ENCODE measurements at places on chromosomes 4 and X.

DNA sequence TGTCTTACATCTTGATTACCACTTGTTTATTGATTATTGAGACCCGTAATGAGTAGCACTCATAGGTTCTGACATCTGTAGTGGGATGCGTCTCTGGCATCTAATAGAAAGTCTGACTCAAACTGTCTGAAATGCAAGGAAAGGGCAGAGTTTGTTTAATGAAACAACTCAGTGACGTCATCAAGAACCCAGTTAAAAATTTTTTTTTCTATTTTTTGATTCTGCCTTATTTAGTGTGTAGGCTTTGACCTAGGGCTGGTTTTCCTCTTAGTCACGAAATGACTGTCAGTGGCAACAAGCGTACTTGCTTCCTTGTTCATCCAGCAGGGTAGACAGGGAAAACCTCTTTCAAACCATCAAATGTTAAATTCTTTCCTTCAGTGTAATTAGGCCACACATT lies 3.1 kb upstream of the CDKL5 start:
- DNase-seq: no peak

GRCh38 chrX:20254712-20255299 lies 11.9 kb downstream of the RPS6KA3 start:
- DNase-seq: no peak

DNA sequence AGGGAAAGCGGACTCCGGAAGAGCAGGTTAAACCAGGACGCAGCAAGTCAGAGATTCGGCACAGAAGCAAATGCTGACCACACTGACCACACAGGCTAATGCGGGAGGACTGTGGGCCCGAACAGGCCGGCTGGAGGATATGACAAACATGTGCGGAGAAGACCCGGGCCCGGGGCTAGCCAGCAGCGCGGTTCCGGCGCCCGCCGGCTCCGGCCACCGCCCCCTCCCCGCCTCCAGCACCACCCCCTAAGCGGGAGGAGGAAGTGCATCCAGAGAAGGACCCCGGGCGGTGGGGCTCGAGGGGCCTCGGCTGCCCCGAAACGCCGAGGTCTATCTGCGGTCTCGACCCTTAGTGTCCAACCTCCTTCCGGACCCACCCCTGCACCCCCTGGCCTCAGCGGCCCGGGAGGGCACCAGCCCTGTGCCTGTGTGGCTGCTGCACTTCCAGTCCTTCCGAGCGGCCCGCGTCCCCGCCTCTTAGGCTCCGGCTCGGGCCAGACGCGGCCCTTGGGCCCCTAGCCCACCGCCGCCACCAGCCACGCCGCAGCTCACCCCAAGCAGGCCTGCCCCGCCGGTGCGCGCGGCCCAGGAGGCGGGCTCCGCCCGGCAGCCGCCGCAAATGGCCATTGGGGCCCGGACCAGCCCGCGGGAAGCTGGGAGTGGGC lies 2.1 kb downstream of the ELOVL6 start:
- peak; percentile 83 for DNase-seq

GRCh38 chr4:159002950-159003349 lies 99.9 kb upstream of the RAPGEF2 start:
- DNase-seq: no peak

DNA sequence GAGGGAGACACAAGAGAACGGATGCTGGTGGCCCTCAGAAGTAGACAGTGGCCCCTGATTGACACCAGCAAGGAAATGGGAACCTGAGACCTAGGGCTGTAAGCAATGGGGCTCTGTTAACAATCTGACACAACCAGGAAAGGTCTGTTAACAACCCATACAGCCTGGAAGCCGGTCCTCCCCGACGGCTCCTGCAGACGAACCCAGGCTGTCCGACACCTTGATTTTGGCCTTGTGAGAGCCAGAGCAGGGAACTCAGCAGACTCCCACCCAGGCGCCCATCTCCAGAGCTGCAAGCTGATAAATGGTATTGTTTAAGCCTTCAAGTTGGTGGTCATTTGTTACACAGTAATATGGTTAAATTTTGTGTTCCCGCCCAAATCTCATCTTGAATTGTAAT lies 10.2 kb upstream of the CYTL1 start:
- no peak for DNase-seq

DNA sequence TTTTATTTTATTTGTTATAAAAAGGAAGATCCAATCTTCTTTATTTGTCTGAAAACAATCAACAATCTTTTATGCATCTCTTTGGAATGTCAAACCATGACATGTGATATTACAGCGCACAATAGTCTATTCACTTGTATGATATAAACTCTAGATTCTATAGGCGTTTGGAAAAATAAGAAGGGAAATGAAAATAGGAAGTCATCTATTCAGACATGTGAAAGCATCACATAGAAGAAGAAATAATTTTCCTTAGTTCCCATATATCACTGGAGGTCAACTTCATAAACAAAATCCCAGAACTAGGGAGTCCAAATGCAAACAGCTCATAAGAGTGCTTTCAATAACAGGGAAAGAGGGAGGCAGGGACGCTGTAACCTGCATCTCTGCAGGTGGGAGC lies 139.5 kb upstream of the RASGEF1B start:
- no peak for DNase-seq

- no peak for DNase-seq
Measured at GRCh38 chrX:19705196-19705769, 182.1 kb downstream of the SH3KBP1 start.

DNA sequence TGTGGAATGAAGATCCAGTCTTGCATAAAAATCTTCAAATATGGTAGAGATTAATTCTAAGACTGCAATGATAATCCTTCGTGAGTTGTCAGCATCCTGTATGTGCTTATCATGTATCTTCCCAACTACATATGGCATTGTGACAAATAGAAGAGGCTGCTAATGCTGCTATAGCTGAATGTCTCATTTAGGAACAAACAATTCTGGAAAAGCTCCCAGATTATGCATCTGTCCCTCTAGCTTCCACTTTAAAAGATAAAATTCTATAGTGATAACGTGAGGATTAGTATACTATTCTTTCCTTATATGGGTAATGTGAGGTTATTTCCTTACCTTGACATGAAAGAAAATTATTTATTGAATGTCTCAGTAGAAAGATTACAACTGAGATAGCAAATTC lies 930.9 kb downstream of the DMD start:
- DNase-seq: no peak

DNA sequence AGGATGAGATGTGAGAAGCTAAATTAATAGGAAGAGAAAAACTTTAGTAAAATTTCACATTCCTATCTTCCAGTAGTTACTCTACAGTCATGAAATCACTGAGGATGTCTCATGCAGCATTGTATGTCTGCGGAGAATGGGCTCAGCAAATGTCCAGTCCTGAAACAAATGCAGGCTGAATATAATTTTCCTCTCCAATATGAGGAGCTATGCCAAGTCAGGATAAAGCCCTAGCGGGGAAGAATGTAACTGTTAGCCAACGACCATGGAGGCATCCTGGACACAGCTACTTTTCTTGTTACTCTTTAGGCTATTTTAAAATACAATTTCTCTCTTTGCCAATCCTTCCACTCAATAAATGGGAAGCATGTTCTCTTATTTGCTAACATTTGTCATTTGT lies 127.7 kb downstream of the PRKX start:
- no peak for DNase-seq

DNA sequence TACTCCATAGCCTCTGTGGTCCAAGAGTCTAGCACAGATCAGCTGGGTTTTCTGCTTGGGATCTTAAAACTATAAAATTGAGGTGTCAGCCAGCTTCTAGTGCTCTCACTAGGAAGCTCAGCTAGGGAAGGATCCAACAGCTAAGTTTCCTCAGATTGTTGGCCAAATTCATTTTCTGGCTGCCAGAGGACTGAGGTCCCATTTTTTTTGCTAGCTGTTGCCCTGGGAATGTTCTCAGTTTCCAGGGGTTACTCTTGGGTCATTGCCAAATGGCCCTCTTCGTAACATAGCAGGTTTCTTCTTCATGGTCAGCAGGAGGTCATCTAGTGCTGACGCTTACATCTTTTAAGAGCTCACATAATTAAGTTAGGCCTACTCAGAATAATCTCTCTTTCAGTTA lies 2178.2 kb downstream of the ARAP2 start:
- DNase-seq: no peak

DNA sequence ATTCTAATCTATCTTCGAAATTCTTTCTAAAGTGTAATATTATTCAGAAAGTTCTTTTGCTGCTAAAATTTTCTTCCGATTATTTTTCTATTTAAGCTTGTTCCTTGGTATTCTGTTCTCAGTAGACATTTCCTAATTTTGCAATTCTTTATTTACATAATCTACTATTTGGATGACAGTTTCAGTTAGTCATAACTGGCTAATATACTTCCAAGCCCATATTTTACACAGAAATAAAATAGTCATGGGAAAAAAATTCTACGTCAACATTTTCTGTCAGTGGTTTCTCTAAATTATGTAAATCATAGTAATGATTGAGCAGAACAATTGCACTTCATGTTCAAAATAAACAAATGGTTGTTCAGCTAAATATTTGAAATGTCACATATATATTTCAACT lies 178.0 kb upstream of the ANKRD50 start:
- DNase-seq: no peak

DNA sequence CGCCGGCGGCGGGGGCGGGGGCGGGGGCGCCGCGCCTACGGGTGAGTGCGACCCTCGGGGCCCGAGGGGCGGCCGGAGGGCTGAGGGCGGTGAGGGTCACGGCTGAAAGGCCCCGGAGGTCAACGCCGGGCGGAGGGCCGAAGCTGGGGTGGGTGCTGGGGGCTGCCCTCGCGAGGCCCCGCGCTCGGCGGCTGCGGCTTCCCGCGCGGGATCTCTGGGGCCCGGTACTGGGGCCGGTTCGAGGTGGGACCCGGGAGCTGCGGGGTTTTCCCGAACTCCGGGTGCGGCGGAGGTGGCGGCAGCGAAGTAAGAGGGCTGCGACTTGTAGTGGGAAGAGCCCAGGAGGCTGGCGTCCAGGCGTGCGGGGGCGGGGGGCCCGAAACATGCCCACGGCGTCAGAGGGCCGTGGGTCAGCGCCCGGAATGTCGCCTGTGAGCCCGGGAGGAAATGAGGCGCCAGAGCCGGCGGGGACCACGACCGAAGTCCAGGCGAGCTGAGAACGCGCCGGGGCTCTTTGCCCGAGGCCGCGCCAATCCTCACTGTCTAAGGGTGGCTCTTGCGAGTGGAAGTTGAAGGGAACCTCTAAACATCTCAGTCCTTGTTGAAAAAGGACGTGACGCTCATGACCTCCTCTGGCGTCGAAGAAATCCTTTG lies 407 bp downstream of the IL13RA1 start:
- DNase-seq: peak; percentile 10

DNA sequence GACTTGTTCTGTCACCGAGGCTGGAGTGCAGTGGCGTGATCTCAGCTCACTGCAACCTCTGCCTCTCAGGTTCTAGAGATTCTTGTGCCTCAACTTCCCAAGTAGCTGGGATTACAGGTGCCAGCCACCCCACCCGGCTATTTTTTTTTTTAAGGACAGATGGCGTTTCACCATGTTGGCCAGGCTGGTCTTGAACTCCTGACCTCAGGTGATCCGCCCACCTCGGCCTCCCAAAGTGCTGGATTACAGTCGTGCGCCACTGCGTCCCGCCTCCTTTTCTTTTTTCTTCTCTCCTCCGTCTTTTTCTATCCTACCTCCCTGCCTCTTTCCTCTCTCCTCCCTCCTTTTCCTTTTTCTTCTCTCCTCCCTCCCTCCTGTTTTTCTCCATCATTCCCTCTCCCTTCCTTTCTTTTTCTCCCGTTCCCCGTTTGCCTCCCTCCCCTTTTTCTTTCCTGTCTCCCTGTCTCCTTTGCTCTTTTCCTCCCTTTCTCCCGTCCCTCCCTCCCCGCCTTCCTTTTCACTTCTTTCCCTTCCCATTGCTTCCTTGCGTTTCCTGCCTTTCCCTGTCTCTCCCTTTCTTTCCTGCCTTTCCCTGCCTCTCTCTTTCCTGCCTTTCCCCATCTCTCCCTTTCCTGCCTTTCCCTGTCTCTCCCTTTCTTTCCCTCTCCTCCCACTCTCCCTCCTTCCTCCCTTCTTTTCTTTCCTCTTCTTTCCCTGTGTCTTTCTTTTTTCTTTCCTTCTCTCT lies 2.1 kb upstream of the SLC25A6 start:
- no peak for DNase-seq

DNA sequence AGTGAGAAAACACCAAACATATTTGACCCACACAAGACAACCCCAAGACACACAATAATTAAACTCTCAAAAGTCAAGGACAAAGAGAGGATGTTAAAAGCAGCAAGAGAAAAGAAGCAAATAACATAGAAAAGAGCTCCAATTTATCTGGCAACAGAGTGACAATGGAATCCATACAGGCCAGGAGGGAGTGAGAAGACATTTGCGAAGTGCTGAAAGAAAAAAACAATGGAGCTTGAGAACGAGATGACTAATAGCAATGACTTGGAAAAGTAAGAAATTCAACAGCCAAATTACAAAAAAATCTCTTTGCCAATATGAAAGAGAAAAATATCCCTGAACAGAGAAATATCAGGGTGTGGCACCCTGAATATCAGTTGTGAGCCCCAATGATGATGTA lies 61.6 kb downstream of the MAD2L1 start:
- DNase-seq: no peak

DNA sequence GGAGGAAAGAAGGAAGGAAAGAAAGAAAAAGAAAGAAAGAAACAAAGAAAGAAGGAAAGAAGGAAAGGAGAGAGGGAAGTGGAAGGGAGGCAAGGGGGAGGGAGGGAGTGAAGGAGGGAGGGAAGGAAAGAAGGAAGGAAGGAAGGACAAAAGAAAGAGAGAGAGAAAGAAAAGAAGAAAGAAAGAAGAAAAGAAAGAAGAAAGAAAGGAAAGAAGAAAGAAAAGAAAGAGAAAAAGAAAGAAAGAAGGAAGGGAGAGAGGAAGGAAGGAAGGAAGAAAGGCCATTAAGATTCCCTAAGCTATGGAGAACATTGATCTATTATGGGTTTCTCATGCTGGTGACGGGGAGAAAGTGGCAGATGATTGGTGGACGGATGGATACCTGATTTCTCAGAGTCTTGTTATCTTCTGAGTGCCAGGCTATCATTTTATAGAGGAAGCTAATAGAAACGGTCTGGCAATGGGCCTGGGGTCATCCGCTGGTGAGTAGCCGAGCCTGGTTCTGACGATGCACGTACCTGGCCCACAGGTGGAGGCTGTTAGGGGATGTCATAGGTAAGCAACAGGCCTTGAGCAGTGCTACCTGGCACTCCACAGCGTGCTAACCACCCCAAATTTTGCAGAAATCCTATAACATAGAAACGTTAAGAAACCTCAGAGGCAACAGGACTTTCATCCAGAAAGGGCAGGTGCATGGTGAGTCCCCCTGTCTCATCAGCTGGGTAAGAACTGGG lies 142.9 kb downstream of the SHOX start:
- no peak for DNase-seq

DNA sequence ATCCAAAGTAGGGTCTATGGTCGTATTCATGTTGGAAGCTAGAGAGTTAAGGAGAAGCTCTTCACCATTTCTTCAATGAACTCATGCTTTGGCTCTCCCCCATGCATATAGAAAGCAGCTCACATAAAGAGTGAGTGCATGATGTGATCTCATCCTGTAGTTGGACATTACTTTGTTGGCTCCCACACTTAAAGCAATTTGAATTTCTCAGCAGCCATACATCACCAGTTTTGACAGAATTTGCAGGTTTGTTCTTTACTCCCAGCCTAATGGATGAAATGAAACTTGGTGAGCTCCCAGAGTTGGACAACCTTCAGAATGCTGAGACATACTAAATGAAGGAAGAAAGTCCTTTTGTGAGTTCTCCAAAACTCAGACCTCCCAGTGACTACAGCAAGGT lies 613.5 kb downstream of the IQCM start:
- DNase-seq: no peak
